ENCODE measurements at places on chromosomes 2 and 18.

GRCh38 chr18:79275461-79275860, 120.3 kb upstream of the NFATC1 start:
- no peak for DNase-seq

GRCh38 chr2:54206596-54206995, 49.4 kb downstream of the TSPYL6 start:
- DNase-seq: no peak

- DNase-seq: no peak
Measured at GRCh38 chr18:57336343-57336742, 16.0 kb upstream of the ST8SIA3 start.

DNA sequence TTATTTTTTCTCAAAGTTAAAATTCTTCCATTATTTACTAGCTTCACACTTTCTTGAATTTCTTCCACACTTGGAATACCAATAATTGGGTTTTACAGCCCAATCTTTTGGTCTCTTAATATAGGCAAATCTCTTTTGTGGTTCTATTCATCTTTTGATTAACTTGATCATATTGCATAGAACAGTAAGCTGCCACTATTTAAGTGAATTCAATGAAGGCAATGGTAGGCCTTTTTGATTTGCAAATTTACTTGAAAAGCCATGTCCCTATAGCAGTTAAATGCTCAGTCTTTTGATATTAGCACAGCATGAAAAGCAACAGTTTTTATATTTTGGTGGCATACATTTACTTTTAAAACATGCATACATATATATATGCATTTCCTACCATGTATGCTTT, 20.2 kb upstream of the DYNC1I2 start:
- no peak for DNase-seq

- no peak for DNase-seq
Measured at GRCh38 chr2:26649322-26649721, 8.2 kb upstream of the CIB4 start.

Data from H9 (cell line).